AG20443 (cell line): ENCODE measurements at places on chromosomes 5 and 9.
A peak's percentile ranks its signal among the peaks of the same experiment; 100 is the strongest.

DNA sequence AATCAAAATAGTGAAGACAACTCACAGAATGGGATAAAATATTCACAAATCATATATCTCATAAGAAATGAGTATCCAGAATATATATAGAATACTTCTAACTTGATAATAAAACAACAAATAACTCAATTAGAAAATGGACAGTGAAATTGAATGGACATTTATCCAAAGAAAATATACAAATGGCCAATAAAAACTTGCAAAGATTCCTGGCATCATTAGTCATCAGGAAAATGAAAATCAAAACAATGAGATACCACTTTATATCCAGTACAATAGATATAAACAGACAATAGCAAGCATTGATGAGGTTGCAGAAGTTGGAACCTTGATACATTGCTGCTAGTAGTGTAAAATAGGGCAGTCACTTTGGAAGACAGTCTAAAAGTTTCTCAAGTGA, 12.8 kb upstream of the TLR4 start:
- DNase-seq: no peak

DNA sequence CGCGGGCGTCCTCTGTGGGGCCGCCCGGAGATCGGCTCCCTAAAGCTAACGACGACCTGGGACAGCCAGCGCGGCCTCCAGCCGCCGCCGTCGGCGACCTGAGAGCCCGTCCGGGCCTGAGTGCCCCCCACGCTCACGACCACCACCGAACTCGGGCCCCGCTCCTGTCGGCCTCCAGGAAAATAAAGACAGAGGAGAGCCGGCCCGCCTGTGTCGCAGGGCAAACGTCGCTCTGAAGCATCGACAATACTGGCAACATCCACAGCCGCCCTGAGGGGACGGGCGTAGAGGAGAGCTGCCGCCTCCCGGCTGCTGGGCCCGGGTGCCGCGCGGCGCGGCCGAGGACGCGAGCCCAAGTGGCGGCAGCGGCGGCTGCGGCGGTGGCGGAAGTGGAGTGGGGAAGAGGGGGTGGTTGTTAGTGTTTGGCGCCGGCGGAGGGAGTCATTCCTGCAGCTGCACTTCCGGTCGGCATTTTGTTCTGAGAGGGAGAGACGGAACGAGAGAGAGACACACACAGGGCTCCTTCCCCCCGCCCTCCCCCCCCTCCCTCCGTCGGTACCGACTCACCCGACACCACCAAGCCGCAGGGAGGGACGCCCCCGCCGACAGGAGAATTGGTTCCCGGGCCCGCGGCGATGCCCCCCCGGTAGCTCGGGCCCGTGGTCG, at the start of gene NIPBL:
Gene NIPBL, plus strand, starts transcription at position 471 of the 666 bp plus-strand sequence. CDS start 76,928 bp downstream, outside the sequence.
- DNase-seq: peak; percentile 93

GRCh38 chr5:150361301-150361700, 3.8 kb downstream of the TCOF1 start:
- no peak for DNase-seq

GRCh38 chr9:7816021-7816420, 16.4 kb upstream of the DMAC1 start:
- DNase-seq: no peak

- DNase-seq: no peak
Observed at GRCh38 chr5:107337281-107337680, 333.5 kb downstream of the EFNA5 start.

DNA sequence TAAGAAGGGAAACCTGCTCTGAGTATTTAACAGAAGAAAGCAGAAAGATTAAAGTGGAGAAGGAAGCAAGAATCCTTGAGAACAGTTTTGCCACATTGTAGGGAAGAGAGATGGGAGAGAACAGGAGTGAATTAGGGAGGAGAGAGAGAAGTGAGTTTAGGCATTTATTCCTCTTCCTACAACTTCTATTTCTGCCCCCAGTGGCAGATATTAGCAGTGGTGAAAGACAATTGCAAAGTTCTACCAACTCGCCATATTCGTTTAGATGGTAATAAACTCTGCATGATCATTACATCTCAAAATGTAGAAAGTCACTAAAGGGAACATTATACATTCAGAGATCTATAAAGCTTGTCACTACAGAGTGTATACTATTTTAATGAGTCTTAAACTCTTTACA, 440.1 kb upstream of the TRPC7 start:
- DNase-seq: no peak

DNA sequence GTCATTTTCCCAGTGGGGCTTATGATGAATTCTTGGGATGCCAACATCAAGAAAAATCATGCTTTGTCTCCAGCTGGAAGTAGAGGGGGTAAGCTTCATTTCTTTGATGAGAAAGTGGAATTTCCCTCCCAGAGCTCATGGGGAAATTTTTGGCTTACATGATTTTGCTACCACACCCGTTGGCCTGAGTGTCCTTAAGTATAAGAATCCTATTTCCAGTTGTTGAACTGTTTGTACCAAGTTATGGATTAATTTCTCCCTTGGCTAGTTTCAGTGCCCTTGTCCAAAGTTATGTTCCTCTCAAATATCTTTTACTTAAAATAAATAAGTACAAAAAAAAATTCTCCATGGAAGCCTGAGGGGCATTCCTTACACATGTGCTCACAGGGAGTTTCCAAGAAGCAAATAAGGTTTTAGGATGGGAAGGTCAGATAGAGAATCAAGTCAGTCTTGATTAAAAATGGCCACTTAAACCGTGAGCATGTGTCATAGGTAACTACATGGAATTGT, 82.3 kb downstream of the PTCD2 start:
- peak; percentile 37 for DNase-seq

- peak; percentile 92 for DNase-seq
Observed at GRCh38 chr9:122777935-122778627, 10.7 kb upstream of the OR5C1 start.

- DNase-seq: no peak
Observed at GRCh38 chr9:31259824-31260223, 1124.6 kb upstream of the ACO1 start.
